ENCODE measurements at places on chromosomes 2 and 18.

DNA sequence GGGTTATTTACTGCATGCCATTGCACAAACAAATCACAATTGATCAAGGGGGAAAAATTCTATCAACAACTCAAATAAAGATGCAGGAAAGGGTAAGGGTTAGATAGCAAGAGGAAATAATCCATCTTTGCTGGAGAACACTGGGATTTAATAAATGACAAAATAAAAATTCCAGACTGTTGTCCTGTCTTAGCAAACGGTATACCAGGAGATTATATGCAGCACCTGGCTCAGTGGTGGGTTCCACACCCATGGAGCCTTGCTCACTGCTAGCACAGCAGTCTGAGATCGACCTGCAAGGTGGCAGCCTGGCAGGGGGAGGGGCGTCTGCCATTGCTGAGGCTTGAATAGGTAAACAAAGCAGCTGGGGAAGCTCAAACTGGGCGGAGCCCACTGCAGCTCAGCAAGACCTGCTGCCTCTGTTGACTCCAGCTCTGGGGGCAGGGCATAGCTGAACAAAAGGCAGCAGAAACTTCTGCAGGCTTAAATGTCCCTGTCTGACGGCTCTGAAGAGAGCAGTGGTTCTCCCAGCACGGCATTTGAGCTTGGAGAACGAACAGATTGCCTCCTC lies 296.5 kb upstream of the THSD7B start:
- H3K36me3 ChIP-seq, result peaks cover 5% of the 10 kb centered on the region
- no peak overlapping the region for H3K27ac ChIP-seq
- DNase-seq, result no peak
- peaks cover 5% of the 10 kb centered on the region for H3K27me3 ChIP-seq
- no peaks in the 10 kb centered on the region for H3K4me1 ChIP-seq

- no peak overlapping the region for H3K27ac ChIP-seq
- no peaks in the 10 kb centered on the region for H3K4me1 ChIP-seq
- no peak overlapping the region for H3K4me3 ChIP-seq
- no peak for DNase-seq
- no peaks in the 10 kb centered on the region for H3K36me3 ChIP-seq
These were observed 58.6 kb downstream of the GALR1 start for GRCh38 chr18:77308216-77308615.

- no peaks in the 10 kb centered on the region for H3K36me3 ChIP-seq
- peaks cover 6% of the 10 kb centered on the region for H3K27me3 ChIP-seq
- H3K4me3 ChIP-seq, result no peak overlapping the region
- peak; percentile 51 for DNase-seq
- peak overlapping the region; percentile 86 for H3K27ac ChIP-seq
- H3K4me1 ChIP-seq, result peaks cover 9% of the 10 kb centered on the region
These were observed 722 bp downstream of the ACSL3 start for GRCh38 chr2:222861411-222862105.

GRCh38 chr2:47237375-47238334 lies 82.5 kb upstream of the STPG4 start:
- no peak overlapping the region for H3K27ac ChIP-seq
- H3K36me3 ChIP-seq, result no peaks in the 10 kb centered on the region
- peaks cover 3% of the 10 kb centered on the region for H3K27me3 ChIP-seq
- H3K4me1 ChIP-seq, result no peaks in the 10 kb centered on the region
- no peak overlapping the region for H3K4me3 ChIP-seq
- no peak for DNase-seq

DNA sequence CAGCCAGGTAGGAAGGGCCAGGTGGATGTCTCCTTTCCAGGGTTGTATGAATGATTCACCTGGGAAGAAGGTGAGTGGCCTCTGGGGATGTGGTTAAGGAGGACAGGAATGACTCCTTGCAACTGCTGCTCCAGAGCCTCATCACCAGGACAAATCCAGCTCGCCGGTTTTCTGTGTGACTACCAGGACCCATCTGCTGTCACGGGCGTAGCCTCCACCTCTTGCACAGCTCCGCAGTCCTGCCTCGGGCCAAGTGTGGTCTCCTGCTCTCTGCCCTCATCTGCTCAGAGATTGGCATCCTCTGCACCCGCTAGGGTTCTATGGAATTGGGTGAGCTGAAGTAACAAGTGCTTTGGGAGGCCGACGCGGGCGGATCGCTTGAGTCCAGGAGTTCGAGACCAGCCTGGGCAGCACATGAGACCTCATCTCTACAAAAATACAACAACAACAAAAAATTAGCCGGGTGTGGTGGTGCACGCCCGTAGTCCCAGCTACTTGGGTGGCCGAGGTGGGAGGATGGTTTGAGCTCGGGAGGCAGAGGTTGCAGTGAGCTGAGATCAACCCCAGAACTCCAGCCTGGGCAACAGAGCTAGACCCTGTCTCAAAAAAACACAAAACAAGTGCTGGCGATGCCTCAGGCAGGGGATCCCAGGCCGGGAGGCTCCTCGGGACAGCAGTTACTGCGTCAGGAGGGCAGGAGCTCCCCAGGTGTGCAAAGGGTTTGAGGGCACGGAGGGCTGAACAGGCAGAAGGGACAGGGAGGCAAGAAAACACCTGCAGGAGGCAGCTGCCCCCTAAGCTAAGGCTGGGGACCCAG lies 831 bp upstream of the D2HGDH start:
- H3K4me1 ChIP-seq, result peaks cover 31% of the 10 kb centered on the region
- peak overlapping the region; percentile 77 for H3K27ac ChIP-seq
- H3K4me3 ChIP-seq, result peak overlapping the region; percentile 71
- DNase-seq, result no peak
- peaks cover 22% of the 10 kb centered on the region for H3K27me3 ChIP-seq
- H3K36me3 ChIP-seq, result peaks cover under 1% of the 10 kb centered on the region

DNA sequence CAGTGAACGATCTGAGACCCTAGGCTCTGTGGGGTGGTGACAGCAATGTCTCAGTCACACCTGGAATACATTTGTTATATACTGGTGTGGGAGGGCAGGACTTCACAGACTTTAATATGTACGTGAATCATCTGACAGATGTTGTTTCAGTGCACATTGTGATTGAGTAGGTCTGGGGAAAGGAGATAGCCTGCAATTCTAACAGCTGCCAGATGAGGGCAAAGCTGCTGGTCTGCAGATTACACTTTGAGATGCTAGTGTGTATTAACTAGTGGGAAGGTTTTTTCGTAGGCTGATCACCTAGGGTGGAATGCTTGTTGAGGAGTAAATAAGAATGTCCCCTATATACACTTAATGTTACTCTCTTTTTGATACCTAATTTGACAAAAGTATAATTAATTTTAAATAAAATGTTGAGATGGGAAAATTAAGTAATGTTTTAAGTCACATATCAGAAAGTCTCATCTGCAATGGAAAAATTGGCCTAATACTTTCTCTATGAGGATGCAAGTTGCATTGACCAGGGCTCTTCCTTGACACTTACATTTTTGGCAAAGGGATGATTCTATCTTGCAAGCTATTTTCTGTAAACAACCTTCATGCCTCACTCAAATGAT lies 496.9 kb upstream of the HNMT start:
- H3K36me3 ChIP-seq, result no peaks in the 10 kb centered on the region
- no peaks in the 10 kb centered on the region for H3K27me3 ChIP-seq
- no peak for DNase-seq
- no peaks in the 10 kb centered on the region for H3K4me1 ChIP-seq
- no peak overlapping the region for H3K4me3 ChIP-seq
